ENCODE measurements at places on chromosomes 5 and 9.

- no peak for DNase-seq
Observed at GRCh38 chr5:95936812-95937397, 24.7 kb downstream of the ELL2 start.

DNA sequence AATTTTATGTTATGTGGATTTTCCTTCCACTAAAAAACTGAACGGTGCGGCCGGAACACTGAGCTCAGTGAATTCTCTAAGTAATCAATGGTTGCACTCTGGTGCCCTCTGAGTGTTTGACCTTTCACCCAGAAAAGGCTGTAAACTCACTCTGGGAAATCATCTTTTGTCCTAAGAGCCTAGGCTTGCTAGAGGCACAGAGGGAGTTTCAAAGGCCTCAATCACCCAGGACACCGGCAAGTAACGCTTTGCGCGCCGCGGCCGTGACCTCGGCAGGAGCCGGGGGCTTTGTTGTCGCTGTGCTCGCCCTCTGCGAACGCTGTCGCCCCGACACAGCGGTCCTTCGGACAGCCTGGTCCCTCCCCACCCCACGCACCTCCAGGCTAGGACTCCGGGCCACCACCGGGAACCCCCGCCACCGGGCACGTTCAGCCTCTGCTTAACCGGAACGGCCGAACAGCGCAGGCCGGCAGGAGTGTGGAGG, 703 bp downstream of the ISCA1 start:
- no peak for DNase-seq

GRCh38 chr5:137828664-137829063, 39.0 kb upstream of the MYOT start:
- no peak for DNase-seq

- DNase-seq: no peak
Observed at GRCh38 chr5:88892669-88893068, 9.7 kb upstream of the MEF2C start.

- DNase-seq: no peak
Observed at GRCh38 chr5:56085193-56085592, 90.4 kb upstream of the IL6ST start.

- DNase-seq: peak; percentile 87
Observed at GRCh38 chr9:113578882-113579282, 115.4 kb downstream of the RGS3 start.
